ENCODE measurements at places on chromosomes 3 and 15.

- DNase-seq: no peak
Observed at GRCh38 chr15:72861354-72861910, 77.9 kb upstream of the ADPGK start.

DNA sequence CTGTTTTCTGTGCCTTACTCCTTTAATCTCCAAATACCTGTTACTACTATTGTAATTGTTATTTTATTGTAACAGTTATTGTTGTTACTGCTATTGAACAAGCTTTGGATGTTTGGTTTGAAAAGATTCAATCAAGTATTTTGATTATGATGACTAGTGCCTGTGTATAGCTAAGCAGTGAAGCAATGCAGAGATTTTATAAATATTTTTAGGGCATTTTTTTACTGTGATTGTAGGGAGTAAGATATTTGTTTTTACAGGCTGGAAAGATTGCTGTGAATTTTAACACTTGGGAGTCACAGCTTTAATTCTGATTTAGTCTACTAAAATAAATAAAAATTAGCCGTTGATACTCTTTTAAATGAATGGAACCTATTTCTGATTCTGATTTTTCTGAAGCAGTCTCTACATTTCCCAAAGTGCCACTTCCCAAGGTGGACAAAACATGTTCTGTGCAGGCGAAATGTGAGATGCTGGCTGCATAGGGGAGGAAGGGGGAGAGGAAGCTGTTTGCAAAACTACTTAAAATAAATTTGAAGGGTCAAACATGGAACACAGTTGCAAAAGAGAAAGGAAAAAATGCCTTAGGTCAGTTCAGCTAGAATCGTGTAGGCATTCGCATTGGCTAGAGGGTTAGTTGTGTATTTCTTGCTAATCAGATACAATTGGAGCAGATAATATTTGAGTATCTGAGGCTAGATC lies 25.7 kb downstream of the EEFSEC start:
- no peak for DNase-seq

GRCh38 chr15:47513471-47513870 lies 203.8 kb upstream of the SEMA6D start:
- no peak for DNase-seq

DNA sequence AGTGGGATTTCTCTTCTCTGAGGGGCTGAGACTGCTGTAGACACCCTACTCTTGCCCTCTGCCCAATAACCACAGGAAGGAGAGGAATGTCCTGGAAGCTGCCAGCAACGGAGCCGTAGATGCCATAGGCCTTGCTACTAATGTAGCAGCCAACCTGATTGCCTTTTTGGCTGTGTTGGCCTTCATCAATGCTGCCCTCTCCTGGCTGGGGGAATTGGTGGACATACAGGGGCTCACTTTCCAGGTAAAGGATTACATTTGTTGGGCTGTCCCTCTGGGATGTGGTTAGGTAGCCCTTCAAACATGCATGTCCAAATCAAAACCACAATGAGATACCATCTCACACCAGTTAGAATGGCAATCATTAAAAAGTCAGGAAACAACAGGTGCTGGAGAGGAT lies 16.1 kb downstream of the SLC28A2 start:
- DNase-seq: no peak

DNA sequence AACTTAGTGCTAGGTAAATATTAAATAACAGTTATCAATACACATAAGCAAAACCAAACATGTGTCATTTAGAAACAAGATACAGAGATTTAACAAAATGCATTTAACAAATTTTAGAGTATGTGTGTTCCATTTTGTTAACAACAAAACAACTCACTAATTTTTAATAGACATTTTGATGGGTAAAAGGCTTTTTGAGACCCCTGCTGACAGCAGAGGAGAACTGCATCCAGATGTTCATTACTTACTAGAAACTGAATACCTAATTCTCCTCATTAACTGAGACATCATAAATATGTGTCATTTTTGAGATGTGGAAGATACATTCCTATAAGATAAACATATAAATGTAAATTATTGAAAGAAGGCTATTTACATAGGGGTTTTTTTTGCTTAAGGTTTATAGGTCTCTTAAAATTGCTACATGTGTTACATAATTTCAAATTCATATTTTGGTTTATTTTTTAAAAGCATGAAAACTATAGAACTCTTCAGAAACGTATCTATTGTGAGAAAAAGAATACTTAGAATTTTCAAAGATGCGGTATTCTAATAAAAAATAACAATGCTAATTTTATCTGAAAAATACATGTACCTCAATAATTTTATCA lies 1009.8 kb downstream of the TUSC7 start:
- no peak for DNase-seq

GRCh38 chr15:99165956-99166689 lies 61.2 kb downstream of the SYNM start:
- no peak for DNase-seq

DNA sequence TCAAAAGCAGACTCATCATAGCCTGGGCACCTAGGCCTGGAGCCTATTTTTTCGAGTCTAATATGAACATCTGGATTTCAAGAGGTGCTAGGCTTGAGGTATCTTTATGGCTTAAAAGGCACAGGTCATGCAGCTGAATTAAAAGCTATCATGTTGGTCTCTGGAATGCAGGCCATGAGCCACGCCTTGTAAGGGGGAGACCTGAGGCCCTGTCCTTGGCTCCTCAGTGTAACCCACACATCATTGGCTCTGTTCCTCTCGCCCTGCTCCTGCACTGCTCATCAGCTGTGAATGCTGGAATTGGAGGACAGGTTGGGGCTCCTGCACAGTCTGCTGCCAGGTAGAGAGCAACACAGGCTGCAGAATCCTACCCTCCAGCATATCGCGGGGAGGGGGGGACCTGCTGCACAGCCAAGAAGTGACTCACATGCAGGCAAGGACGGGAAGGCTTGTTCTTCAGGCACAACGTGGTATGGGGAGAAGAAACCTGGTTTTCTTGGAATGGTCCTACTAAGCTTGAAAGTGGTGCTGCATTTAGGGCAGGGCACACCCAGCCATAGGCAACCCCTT lies 146.0 kb downstream of the CHST2 start:
- no peak for DNase-seq

- DNase-seq: no peak
Observed at GRCh38 chr3:177944228-177944661, 592.0 kb upstream of the KCNMB2 start.

DNA sequence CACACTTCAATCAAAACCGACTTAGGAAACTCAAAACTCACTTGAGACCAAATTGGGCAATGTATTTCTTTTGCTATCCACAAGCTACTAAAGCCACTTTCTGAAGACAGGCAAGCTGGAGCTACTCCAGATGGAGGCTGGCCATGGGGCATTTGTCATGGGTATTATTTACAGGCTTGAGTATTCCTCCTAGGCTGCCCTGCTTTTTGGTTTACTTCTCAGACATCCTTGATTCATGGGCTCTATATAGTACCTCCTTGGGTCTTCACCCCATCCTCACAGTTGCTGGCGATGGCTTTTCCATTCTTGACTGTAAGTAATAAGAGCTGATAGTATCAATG lies 18.6 kb upstream of the SYNM start:
- DNase-seq: no peak

GRCh38 chr3:124560666-124561215 lies 169.5 kb upstream of the UMPS start:
- DNase-seq: no peak

GRCh38 chr15:58147171-58147611 lies 9.0 kb downstream of the AQP9 start:
- no peak for DNase-seq

GRCh38 chr3:45513041-45513440 lies 81.5 kb upstream of the LIMD1 start:
- no peak for DNase-seq

GRCh38 chr3:8730656-8731055 lies 2.9 kb upstream of the CAV3 start:
- no peak for DNase-seq

DNA sequence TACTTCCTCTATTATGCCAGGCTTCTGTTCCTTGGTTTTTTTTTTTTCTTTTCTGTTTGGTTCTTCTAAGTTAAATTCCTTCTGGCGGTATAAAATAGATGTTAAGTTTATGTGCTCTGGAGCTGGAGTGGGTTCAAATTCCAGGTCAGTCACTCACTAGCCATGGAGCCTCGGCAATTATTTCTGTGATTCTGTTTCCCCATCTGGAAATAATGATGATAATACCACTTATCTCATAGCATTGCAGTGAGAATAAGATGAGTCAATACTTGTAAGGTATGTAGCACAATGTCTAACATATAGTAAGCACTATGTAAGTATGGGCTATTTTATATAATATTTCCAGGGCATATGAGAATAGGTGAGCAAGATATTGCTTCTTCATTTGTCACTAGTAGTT lies 33.2 kb upstream of the ZDHHC23 start:
- no peak for DNase-seq

- DNase-seq: no peak
Observed at GRCh38 chr3:194150252-194150934, 14.4 kb downstream of the HES1 start.

GRCh38 chr3:54647721-54648120 lies 280.1 kb downstream of the LRTM1 start:
- DNase-seq: no peak

GRCh38 chr15:60795889-60796288 lies 316.9 kb upstream of the ICE2 start:
- no peak for DNase-seq

DNA sequence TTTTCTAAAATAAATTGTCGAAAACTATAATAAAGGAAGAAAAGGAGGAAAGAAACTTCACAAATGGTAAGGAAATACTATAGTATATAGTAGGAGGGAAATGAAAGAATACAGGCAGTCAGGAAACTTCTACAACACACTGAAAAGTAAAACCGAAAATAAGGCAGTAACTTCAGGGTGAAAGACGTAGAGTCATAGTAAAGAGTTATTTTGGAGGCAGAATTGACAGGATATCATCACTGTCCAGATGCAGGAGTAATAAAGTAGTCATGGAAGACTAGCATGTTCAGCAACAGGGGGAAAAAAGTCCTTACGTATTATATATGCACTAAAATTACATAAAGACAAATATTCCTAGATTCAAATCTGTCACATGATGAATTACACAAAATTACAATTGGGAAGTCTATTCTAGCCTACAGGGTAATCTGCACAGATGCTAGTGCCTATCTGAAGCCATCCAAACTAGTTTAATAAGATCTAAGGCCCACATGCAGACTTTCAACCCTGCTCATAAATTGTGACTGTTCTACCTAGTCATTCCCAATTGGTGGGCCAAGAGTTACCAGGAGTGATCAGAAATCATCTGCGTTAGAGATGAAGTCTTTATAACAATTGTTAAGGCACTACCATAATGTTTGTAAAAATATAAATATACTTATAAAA lies 14.0 kb downstream of the VPS13C start:
- no peak for DNase-seq

DNA sequence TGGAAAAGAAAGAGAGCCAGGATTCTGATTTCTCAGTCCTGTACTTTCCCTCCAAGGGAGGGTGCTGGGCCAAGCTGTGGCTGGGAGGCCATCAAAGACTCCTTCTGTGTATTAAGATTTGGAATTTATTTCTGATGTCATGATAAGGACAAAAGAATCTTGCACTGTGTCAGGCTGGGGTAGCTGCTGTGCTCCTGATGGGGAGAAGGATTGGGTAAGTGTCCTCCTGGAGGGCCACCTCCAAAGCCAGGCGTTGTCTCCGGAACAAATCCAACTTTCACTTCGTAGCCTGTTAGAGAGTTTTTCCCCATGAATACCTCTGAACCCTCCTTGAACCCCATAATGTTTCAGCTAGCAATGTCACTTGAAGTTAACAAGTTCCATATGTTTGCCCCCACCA lies 29.9 kb downstream of the CLDN11 start:
- DNase-seq: no peak

- no peak for DNase-seq
Observed at GRCh38 chr3:123319760-123320159, 118.0 kb downstream of the SEC22A start.

- DNase-seq: no peak
Observed at GRCh38 chr3:13141991-13142412, 68.8 kb upstream of the IQSEC1 start.

DNA sequence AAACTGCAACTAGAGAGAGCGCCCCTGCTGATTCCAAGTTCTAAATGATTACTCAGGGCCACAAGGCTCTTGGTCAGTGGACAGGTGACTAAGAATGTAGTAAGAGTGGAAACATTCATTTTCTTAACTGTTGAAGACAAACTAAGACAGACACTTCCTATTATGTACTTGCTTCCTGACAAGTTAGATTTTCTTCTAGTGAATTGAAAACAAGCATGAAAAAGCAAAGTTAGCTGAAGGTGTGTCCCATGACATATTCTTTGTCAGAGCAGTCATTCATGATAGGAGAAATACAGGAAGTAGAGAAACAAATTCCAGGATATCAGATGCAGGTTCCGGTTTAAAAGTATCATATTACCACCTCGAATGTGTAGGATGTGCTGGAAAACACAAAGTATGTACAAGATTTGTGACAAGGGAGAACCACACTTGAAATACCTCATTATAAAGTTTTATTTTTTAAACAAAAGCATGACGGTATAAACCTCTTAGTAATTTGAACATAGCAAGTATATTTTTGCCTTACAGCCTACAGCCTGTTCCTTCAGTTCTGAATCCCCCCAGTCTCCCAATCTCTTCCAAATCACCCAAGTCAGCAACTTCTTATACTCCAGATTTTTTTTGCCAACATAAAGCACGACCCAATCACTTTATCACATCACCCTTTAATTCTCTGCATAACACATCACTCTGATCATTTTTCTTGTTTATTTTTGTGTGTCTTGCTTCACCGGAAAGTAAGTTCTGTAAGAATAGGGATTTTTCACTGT lies 6.2 kb downstream of the TSPAN3 start:
- DNase-seq: no peak

- DNase-seq: no peak
Observed at GRCh38 chr3:167718582-167718981, 16.1 kb downstream of the PDCD10 start.

DNA sequence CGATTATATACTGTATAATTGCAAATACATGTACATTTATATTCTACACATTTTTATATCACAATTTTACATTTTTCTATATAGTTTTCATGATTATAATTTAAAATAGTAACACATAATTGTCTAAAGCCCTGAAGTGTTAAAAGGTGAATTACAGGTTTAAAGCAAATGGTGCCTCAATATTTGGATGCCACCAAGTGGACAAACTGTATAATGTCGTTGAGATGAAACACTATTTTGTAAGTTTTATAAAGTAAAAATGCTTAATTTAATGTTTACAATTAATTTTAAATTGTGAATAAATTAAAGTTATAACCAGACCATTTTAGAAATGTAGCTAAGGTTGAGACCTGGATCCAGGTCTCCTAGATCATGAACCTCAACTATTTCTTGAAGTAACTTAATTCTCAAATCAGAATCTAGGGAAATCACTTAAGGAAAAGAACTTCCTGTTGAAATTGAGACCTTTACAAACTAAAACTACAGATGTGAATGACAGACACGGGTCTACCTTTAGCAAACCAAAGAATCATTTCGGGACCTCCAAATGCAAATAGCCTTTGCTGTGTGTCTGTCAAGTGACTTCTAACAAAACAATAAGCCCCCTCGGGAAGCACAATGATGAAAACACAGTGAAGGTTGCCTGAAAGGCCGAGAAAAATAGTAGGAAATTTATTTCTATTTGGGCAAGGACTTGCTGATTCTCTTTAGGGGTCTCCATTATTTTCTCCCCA lies 37.8 kb downstream of the EHHADH start:
- DNase-seq: no peak

Data from stimulated activated CD8-positive, alpha-beta memory T cell treated with anti-CD3 and anti-CD28 coated beads, Interleukin-4, amount 100 ng/mL, for 4 hours (primary cell).